ENCODE measurements at places on chromosomes 7 and 10. TPM values are rescaled to one million over a fixed set of nuclear protein-coding genes. Genes with fewer than 3 reads are reported as not detected.

CACNB2 gene
- total RNA-seq = not detected

STEAP1 gene
- 5.5 TPM for total RNA-seq

TDRD1 gene
- not detected for total RNA-seq

ENO4 gene
- total RNA-seq = 0.15 TPM

OGDHL gene
- 1.3 TPM for total RNA-seq

CFAP46 gene
- total RNA-seq = 1.6 TPM

LRIT1 gene
- total RNA-seq = not detected

SLC39A12 gene
- total RNA-seq = not detected

MMRN2 gene
- 1.0 TPM for total RNA-seq

CRYGN gene
- 0.74 TPM for total RNA-seq

- no peak for DNase-seq
These were observed 231.9 kb upstream of the PPP2R2D start for GRCh38 chr10:131668903-131669302.

DNA sequence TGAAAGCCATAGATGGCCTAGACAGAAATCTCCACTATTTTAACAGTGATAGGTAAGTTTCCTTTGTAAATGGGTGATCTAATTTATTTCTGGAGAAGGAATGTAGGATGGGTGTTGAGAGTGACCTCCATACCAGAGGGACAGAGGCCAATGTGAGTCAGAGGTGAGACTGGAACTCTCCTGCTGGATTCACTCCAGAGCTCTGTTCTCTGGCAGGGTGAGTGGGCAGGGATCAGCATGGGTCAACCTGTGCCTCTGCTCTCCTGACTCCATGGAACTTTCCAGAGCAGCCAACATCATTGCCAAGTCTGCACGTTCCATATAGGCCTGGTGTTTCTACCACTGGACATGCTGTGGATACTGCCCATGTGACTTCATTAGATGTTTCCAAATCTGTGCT lies 11.4 kb downstream of the AKR1C3 start:
- DNase-seq = no peak

GRCh38 chr7:132655131-132655727 lies 79.0 kb upstream of the PLXNA4 start:
- no peak for DNase-seq

- no peak for DNase-seq
These were observed 53.3 kb upstream of the KCTD7 start for GRCh38 chr7:66575398-66575797.

GRCh38 chr10:125606414-125607010 lies 76.5 kb downstream of the TEX36 start:
- DNase-seq = no peak

- no peak for DNase-seq
These were observed 90.0 kb downstream of the GSAP start for GRCh38 chr7:77326131-77326530.

- DNase-seq = no peak
These were observed 376.2 kb upstream of the MGMT start for GRCh38 chr10:129090618-129091366.

- no peak for DNase-seq
These were observed 26.9 kb upstream of the HHEX start for GRCh38 chr10:92662848-92663247.

GRCh38 chr10:6528198-6528950 lies 51.7 kb downstream of the PRKCQ start:
- DNase-seq = no peak

DNA sequence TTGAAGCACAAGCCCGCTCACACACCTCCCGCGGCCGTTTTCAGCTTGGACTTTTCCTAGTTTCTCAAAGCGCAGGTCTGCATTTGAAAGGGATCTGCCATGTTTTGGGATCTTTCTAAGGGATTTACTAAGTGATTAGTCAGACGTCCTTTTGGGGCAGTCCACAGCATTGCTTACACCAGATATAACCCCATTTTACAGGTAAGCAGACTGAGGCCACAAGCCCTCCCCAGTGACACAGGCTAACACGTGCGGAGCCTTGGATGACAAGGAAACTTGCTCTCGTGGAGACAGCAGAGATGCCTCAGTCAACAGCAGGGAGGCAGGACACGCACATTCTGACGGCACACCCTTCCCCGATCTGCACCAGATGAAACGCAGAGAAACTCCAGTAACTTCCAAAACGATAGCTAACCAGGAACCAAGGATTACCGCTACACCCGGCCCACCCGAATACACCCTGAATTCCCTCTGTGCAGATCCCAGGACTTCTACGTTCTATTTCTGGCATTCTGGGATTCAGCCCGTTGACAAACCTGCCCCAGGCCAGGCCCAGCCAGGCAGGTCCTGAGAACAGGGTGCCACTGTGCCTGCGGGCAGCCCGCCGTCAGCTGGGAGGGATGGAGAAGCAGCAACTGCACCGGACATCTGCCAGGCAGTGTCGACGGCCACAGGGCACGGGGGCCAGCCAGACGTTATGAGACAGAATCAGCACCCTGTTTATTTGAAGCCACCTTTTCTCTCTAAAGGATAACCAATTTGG lies 27.9 kb downstream of the FOXL3 start:
- no peak for DNase-seq

DNA sequence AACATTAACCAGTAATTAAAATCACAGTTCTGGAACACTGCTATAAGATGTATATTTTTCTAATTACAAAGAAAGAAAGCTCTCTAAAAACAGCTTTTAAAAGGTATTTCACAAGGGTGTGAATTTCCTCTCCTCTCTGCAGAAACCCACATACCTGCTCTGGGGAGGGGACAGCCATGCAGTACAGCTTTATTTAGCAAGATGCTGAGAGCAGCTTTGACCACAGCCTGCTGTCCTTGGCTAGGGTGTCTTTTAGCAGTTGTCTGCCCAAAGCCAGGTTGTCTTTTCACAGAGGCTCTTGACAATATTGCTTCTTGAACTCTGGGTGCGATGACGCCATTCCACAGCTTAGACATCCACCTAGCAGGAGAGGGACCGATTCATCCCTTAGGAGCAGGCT lies 148.3 kb downstream of the CTTNBP2 start:
- DNase-seq = no peak

GRCh38 chr7:119472408-119473038 lies 800.5 kb upstream of the KCND2 start:
- no peak for DNase-seq

GRCh38 chr10:122649903-122650302 lies 49.7 kb downstream of the C10orf120 start:
- DNase-seq = no peak

DNA sequence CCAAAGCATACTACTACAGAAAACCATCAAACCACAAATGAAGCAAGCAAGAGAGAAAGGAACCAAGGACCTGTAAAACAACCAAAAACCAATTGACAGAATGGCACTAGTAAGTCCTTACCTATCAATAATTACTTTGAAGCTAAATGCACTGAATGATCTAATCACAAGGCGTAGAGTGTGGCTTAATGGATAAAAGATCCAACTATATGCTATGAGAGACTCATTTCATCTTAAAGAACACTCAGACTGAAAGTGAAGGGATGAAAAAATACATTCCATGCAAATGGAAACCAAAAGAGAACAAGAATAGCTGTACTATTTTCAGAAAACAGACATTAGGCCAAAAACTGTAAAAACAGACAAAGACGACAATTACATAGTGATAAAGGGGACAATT lies 70.7 kb downstream of the CRPPA start:
- no peak for DNase-seq

- DNase-seq = no peak
These were observed 28.2 kb downstream of the COL26A1 start for GRCh38 chr7:101390901-101391301.

GRCh38 chr7:139600306-139600705 lies 76.8 kb downstream of the CLEC2L start:
- no peak for DNase-seq

DNA sequence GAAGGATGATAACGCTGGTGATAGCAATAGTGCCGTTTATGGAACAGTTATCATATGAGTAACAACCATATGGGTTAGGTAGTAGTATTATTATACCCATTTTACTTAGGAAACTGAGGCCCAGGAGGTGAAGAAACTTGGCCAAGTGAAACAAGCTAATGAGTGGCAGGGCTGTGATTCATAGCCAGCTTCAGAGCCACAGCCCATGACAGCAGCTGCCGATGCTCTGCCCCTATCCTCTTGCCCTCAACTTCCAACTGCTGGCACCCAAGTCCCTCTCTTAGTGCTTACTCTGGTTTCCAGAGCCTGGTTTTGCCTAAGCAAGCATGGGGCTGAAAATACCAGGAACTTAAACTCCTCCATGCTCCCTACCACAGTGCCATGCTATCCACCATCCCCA lies 12.3 kb downstream of the SH3PXD2A start:
- DNase-seq = no peak

DNA sequence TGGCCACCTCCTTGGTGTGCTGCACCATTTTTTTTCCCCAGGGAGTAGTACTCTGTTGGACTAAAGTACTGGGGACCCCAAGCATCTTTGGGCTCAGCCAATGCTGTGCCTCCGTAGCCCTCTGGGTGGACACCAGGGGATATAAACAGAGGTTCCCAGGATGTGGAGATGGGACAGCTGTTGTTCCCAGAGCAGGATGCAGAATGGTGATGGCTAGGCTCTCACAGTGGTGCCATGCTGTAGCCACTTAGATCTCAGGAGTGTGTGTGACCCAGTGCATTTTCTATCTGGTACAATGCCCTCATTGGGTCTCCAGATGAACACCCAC lies 50.9 kb upstream of the SCIN start:
- no peak for DNase-seq

DNA sequence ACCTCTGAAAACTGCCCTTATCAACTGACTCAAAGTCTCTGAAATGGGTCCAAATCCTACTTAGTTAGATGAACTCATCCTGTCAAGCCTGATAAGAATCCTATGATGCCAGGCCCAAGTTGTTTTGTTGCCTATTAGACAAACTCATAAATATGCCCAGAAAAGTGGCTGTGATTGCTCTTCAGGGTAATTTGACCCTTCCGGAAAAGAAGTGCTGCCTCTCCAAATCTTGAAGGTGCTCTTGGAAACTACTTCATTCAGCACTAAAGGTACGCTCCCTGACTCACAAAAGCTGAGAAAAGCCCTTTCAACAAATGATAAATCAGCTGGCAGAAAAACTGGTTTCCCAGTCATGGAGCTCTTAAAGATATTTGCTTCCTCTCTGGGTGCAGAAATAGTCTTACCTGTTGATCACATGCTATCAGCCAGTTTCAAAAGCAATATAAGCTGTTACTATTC lies 6.7 kb downstream of the IFIT5 start:
- DNase-seq = no peak

DNA sequence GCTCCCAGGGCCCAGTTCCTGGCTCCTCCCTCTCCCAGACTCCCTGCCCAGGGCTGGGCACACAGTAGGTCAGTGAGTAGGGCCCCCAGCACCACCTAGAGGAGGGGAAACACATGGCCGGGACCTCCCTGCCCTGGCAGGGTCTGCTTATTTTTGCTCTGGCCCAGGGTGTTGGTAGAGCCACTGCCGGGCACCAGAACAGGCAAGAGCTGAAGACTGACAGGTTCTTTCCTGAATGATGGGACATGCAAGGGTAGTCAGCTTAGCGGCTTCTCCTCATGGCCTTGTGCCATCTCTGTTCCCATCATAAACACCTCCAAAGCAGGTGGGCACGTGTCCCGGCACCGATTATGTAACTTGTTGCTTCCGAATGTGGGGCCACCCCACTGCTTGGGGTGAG lies 86.5 kb downstream of the NEURL1 start:
- DNase-seq = no peak

Data from Panc1 (cell line).